Fibroblast of skin of left quadriceps (primary cell): ENCODE measurements at places on chromosomes 3 and 15.

- no peak for DNase-seq
These were observed 4.3 kb downstream of the PLEKHO2 start for GRCh38 chr15:64845831-64846595.

DNA sequence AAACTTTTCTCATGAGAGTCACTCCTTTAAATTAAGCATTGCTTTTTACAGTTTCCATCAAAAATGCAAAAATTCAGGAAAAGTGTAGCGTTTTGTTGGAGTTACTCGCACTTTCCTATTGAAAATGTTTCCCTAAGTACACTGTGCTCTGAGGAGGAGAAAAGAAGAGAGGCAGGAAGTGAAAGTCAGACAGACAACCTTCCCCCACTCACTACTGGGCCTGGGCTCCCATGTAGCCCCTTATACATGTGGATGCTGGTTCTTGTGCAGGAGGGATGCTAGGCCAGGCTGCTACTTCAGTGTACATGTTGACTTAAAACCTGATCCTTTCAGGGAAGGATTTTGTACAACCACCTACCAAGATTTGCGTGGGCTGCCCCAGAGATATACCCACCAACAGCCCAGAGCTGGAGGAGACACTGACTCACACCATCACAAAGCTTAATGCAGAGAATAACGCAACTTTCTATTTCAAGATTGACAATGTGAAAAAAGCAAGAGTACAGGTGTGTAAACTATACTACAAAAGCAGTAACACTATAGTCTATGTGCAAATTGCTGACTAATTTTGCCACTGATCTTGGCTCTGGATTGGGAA, 15.1 kb downstream of the KNG1 start:
- no peak for DNase-seq

DNA sequence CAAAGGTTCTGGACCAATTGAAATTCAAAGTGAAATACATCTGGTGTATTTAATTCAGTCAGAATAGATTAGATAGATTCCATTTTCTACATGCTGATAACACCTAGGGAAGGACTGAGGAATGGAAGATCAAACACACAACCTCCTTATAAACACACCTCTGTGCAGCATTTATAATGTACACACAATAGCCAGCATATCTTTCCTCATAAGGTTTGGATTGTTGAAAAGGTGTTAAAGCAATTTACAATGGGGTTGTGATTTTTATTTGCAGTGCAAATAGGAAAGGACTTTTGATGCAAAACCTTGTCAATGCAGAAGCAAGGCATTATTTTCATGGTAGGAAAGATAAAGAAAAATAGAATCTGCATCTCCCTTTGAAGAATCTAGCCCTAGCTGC, 448.9 kb upstream of the KCNMB2 start:
- DNase-seq: no peak

- no peak for DNase-seq
These were observed 373.4 kb downstream of the EPHA6 start for GRCh38 chr3:97187771-97188170.

- no peak for DNase-seq
These were observed 14.2 kb upstream of the MAGI1 start for GRCh38 chr3:66052721-66053549.

DNA sequence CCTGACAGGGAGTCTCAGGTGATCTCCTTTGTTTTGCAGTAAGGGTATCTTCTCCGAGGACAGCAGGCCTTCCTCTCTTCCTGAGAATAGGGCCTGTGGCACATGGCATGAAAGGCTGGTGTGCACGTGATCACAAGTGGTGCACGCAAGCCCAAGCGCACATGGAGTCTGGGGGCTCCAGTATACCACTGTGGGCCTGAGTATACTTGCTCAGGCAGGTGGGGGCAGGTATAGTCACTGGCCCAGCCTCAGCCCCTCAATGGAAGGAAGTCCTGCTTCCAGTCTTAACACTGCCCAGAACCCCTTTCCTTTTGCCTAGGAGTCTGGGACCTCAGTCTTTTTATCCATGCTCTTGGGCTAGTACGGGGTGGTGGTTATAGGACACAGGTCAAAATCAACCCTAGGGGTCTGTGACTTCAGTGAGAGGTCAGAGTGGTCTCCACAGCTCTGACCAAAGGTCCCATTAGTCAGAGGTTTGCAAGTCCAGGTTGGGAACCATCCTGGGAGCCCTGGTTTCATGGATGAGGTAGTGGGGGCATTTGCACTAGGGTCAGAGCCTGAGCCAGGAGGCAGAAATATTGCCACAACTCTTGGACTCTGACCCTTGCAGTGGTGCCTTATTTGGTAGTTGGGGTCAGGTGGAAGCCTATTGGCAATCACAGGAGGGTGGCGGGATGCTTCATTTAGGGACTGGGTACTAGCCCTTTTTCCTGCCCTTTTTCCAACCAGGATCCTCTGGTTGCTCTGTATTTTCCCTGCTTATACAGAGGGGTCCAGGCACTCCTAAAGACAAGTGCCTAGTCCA, 823 bp upstream of the CCDC71 start:
- no peak for DNase-seq

DNA sequence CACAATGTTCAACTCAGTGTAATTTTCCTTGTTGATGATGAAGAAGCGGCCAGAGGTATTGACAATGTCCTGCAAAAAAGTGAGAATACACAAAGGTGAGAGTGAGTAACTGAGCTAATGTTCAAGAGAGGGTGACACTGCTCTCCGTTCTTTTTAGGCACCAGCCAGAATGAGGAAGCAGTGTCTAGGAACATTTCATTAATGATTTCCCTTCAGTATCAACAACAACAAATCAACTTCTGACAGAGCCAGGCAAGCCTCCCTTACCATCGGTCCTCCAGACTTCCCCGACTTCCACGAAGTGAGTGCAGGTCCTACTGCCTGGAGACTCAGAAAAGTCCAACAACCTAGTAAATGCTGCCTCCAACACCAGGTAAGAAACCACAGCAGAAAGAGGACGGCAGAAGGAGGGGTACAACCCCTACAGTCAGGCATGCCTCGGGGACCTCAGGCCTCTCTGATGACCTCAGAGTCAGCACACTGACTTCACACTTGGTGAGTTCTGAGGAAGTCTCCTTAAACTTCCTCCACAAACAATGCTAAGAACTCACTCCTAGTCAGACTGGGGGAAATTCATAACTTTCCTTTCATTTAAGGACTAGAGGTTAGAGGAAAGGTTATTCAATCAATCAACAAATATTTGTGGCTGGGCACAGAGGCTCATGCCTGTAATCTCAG, 62.7 kb downstream of the NPTN start:
- no peak for DNase-seq

- no peak for DNase-seq
These were observed 455.9 kb upstream of the NR2F2 start for GRCh38 chr15:95874637-95875036.

DNA sequence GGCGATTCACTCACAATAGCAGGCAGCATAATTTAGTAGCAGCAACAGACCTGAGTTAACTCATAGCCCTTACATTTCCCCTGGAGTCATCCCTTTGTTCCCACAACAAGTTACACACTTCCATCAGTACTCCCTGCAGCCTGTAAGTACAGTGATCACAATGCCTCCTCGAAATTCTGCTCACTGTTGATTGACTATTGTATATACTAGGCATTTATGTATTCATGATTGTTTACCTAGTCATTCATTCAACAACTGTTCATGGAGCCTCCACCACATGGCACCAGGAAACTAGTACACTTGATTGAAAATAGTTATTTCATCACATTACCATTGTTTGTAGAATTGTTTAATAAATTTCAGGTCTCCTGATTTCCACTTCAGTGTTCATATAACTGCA, 71.4 kb upstream of the P3H2 start:
- no peak for DNase-seq

GRCh38 chr3:57855943-57856342, 99.8 kb downstream of the SLMAP start:
- no peak for DNase-seq

GRCh38 chr3:40718681-40719080, 193.9 kb downstream of the ZNF621 start:
- DNase-seq: no peak

DNA sequence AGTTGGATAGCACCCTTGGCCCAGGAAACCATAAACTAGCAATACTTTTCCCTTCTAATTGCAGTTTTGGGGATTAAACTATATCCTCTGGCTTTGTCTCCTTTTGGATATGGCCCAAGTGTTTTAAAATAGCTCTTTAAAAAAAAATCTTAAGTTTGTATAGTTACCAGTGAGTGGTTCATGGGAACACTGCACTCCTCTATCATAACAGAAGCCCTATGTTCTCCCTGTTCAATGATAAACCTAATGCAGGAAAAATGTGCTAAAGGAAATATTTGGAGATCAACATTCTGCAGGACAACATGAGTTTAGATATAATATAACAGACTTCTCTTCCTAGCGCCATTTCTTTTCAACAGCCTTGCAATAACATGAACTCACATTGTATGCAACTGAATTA, 13.1 kb downstream of the MRPL47 start:
- no peak for DNase-seq

- DNase-seq: peak; percentile 77
These were observed 57.5 kb upstream of the HACD2 start for GRCh38 chr3:123642182-123642956.

DNA sequence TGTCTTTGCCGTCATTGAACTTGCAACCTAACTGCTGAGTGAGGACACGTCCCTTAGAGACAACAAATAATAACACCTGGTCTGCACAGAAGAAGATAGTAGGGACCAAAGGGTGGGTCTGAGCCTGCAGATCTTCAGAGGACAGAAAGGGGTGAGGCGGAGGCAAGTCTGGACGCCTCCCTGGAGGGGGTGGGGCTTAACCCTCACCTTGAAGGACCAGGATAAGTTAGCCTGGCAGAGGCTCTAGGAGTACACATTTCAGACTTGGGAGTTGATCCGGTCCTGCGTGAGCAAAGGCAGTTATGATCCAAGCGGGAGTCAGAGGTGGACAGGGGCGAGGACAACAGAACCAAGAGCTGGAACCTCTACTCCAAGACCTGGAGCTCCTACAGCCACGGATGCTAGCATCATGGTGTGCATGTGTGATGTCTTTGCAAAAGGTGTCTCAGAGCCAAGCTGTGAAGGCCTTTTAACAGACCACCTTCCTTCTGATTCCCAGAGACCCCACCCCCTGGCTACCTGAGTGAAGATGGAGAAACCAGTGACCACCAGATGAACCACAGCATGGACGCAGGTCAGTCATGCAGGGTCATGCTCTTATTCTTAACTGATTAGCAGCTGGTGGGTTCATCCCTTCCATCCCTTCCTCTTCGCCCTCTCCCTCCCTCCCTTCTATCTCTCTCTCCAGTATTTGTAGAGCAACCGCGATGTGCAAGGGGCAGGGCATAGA, 88.0 kb downstream of the AAGAB start:
- no peak for DNase-seq

DNA sequence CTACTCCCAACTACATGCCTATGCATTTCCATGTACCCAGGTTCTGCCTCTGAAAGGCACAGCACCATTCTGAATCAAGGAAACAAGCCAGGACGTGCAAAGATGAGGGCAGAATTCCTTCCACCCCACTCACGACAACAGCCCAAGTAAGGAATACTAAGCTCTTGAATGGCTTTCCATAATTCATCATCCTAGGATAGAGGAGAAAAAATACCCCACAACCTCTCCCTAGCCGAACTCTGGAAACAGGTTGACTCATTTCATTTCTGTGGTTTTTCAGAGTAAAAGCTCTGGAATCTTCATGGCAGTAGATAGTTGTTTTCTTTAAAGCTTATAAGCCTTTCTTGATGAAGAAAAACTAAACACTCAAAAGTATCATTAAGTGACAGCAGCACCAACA, 77.8 kb downstream of the PDZRN3 start:
- DNase-seq: peak; percentile 94

DNA sequence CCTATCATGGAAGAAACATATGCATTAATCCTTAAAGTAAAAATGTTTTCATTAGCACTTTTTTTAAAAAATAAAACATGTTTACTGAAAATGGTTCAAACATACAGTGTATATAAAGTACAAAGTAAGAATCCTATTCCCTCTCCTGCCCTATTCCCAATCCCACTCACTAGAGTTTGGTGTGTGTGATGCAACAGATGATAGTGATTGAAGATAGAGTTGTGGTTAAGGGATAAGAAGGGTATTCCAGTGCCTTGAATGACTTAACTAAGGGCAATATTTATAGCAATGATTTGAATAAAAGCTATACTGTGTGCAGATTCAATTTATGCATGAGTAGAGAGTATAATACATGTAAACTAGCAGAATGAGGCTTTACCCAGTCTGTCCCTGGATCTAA, 18.1 kb downstream of the ZNF280D start:
- DNase-seq: no peak

GRCh38 chr15:85419161-85419560, 38.8 kb downstream of the AKAP13 start:
- no peak for DNase-seq

GRCh38 chr3:88767746-88768145, 339.7 kb upstream of the EPHA3 start:
- no peak for DNase-seq

DNA sequence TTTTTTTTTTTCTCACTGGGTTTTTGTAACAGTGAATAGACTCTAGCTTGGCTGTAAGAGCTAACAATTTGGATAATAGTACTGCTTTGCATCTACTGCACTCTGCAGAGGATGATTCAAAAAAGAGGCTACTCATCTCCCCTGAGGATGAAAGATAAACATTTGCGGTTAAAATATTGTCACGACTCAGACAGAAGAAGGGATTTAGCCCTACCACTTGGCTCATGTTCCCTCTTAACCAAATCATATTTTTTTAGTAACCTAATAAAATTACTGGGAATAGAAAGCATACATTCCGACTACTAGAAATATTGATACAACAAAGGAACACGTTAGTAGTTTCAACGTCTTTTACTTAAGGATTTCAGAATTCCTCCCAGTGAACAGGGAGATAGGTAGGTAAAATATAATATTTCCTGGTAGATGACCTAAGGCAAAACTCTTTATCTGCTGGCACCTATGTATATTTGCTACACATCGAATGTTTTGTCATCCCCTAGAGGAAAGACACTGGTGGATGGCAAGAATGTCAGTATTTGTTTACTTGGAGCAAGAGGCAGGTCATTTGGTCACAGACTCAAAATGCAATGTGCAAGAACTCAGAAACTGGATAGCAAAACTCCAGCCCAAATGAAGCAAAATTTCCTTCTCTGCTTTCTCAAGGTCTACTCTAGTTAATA, 110.8 kb downstream of the GREM1 start:
- peak; percentile 94 for DNase-seq

DNA sequence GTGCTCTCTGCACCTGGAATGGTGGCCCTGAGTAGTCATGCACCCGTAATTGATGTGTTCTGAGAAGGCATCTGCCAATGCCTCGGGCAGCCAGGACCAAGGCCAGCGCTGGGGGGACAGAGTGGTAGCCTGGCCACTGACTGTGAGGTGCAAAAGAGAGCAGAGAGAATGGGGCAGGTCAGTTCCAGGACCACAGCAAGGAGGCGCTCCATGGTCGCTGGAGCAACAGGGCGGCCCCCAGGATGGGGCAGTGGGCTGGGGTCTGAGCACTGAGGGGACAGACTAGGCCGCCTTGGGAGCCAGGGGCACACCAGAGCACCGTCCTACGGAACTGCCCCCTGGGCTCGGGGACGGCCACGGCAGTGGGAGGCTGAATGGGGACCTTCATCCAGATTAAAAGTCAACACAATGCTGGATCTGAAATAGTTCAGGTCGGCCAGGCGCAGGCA, 48.3 kb upstream of the IQSEC1 start:
- DNase-seq: no peak
